ENCODE measurements at places on chromosomes 6 and 20.

- DNase-seq: no peak
Observed at GRCh38 chr6:39357998-39358686, 35.6 kb upstream of the KCNK16 start.

GRCh38 chr6:56840467-56841380, 114.2 kb upstream of the BEND6 start:
- no peak for DNase-seq

GRCh38 chr6:24883618-24884017, 52.1 kb downstream of the RIPOR2 start:
- DNase-seq: peak; percentile 57

DNA sequence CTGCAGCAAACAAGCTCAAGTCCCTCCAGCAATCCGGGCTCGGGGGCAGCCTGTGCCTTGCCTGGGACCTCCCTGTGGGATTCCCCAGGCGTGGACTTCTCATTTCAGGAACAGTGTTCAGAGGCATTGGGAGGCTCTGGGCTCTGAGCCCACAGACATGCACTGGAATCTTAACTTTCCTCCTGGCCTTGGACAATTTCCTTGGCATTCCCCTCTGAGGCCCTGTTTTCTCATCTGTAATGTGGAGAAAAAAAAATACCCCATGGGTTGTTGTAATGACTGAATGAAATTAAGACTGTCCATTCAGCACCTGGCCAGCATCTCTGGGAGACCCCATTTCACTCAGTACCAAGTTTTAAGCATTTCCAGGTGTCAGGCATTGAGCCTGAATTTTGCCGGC, 17.6 kb downstream of the BPIFB4 start:
- no peak for DNase-seq

DNA sequence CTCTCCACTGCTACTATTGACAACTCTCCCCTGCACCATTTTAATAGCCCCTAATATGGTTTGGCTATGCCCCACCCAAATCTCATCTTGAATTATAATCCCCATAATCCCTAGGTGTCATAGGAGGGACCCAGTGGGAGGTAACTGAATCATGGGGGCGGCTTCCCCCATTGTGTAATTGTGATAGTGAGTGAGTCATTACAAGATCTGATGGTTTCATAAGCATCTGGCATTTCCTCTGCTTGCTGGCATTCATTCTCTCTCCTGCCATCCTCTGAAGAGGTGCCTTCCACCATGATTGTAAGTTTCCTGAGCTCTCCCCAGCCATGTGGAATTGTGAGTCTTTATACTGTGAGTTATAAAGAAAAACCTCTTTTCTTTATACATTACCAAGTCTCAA, 74.1 kb upstream of the TCF21 start:
- no peak for DNase-seq

GRCh38 chr6:31180500-31180899, 10.0 kb upstream of the POU5F1 start:
- peak; percentile 70 for DNase-seq

DNA sequence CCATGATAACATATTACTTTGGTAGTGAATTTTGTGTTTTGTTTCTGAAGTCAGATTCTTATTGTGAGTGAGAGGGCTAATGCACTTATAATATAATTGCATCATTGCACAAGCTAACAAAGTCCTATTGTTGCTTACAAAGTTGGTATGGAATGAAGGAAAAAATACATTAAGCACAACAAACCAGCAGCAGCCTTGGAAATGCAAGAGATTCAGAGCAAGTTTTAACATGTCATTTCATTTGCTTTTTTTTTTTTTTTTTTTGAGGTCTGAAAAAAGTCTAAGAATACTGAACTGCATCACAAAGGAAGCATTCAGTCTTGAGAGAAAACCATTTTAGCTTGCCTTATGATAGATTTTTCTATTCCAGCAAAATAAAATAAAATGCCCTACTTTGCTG, 57.6 kb downstream of the PLCB4 start:
- DNase-seq: no peak

- DNase-seq: no peak
Observed at GRCh38 chr6:43391440-43392031, 22.1 kb upstream of the ZNF318 start.
